Neural crest cell (in vitro differentiated cells): ENCODE measurements at places on chromosomes 13 and 19. TPM values are rescaled to one million over a fixed set of nuclear protein-coding genes. Genes with fewer than 3 reads are reported as not detected.
A peak's percentile ranks its signal among the peaks of the same experiment; 100 is the strongest.

The SPRED3 gene
- total RNA-seq = 11.2 and 12.0 TPM in 2 replicates

The RFPL4A gene
- total RNA-seq = not detected in 2 replicates

DNA sequence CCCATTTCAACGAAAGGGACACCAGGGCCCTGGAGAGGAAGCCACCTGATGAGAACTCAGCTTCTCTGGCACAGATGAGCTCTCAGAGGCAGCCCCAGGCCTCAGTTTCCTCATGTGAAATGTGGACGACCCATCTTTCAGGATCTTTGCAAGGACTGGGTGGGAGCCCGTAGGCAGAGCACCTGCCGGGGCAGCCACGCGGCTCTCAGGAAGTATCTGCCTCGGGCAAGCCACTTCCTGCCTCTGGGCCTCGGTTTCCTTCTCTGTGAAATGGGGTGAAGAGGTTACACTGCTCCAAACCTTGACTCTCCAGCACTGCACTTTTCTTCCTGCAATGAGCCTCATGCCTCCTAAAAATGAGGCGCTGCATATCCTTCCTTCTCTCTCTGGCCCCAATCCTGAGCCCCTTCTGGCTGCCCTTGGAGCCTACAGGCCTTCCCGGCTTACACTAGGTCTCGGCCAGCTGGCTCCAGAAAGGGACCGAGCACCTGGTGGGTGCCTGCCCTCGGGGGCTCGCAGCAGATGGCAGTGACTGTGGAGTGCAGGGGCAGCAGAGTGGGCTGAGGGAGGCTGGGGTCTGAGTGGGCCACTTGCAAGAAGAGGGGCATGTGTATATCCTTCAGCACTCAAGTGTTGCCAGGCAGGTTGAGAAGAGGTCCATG lies 3.5 kb downstream of the SSBP4 start:
- H3K4me1 ChIP-seq = peaks cover 32% of the 10 kb centered on the region
- peaks cover 22% of the 10 kb centered on the region for H3K27me3 ChIP-seq

DNA sequence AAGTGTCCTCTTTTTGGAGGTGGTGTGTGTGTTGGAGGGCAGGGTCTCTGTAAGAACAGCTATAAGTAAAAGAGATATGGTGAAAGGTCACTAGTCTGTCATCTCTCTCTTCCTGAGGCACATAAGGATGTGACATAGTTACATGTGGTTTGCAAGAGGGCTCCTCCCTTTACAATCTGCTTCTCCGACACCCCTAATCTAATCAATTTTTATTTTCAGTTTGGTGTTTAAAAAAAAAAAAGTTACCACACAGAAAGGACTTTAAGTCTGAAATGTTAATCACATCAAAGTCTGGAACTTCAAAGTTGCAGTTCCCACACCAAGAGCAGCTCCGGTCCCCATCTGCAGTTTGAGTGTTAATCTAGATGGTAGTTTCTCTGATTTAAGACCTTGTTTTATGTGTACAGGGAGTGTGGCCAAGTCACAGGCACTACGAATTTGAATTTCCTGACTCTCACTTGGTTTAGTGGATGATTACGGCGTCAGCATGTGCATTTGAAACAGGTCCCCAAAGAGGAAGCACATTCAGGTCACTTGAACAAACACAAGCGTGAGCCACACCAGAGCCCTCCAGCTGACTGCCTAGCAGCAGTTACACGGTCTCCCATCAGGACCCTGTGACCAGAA lies 53.1 kb downstream of the FOXO1 start:
- peaks cover 32% of the 10 kb centered on the region for H3K4me1 ChIP-seq
- no peak for DNase-seq
- H3K36me3 ChIP-seq = no peaks in the 10 kb centered on the region
- H3K27ac ChIP-seq = no peak overlapping the region

GRCh38 chr13:35940734-35941133 lies 190.4 kb downstream of the DCLK1 start:
- H3K4me3 ChIP-seq = no peak overlapping the region
- no peaks in the 10 kb centered on the region for H3K27me3 ChIP-seq
- no peaks in the 10 kb centered on the region for H3K4me1 ChIP-seq
- DNase-seq = no peak

- no peak for DNase-seq
- H3K36me3 ChIP-seq = no peaks in the 10 kb centered on the region
- no peak overlapping the region for H3K4me3 ChIP-seq
These were observed 736.9 kb upstream of the PCDH9 start for GRCh38 chr13:67967031-67967430.

DNA sequence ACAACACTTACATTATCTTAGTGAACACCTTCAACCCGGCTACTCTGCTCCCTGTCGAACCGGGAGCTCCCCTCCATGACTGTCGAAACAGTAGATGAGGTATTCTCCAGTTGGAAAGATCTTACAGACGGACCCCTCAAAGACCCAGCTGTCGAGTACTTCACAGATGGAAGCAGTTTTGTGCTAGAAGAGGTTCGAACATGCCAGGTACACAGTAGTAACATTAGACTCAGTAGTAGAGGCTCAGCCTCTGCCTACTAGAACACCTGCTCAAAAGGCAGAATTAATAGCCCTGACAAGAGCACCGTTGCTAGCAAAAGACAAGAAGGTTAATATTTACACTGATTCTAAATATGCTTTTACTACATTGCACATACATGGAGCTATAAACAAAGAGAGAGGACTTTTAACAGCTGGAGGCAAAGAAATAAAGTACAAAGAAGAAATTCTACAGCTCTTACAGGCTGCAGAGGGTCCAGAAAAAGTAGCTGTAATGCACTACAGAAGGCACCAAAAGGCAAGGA lies 13.6 kb upstream of the SLC15A1 start:
- no peaks in the 10 kb centered on the region for H3K36me3 ChIP-seq
- H3K27ac ChIP-seq = no peak overlapping the region
- H3K27me3 ChIP-seq = no peaks in the 10 kb centered on the region

DNA sequence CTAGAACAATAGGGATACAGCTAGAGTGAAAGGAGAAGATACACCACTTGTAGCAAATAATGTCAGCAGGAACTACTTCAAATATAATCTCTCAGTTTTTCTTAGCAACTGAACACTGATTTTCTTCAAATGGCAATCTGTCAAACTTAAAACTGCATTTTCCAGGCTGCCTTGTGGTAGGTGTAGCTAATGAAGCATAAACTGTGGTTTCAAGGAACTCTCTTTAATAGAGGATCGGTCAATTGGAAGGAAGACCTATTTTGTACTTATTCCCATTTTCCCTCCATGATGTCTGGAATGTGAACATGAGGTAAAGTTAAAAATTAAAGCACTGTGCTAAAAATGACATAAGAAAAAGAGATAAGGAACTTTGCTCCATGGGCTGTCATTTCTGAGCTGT lies 1261.9 kb downstream of the PCDH17 start:
- no peak overlapping the region for H3K27ac ChIP-seq
- H3K4me3 ChIP-seq = no peak overlapping the region
- no peaks in the 10 kb centered on the region for H3K4me1 ChIP-seq
- no peaks in the 10 kb centered on the region for H3K36me3 ChIP-seq

- no peaks in the 10 kb centered on the region for H3K27me3 ChIP-seq
- no peak for DNase-seq
- no peaks in the 10 kb centered on the region for H3K4me1 ChIP-seq
- H3K4me3 ChIP-seq = no peak overlapping the region
These were observed 57.1 kb downstream of the KL start for GRCh38 chr13:33073338-33073737.

DNA sequence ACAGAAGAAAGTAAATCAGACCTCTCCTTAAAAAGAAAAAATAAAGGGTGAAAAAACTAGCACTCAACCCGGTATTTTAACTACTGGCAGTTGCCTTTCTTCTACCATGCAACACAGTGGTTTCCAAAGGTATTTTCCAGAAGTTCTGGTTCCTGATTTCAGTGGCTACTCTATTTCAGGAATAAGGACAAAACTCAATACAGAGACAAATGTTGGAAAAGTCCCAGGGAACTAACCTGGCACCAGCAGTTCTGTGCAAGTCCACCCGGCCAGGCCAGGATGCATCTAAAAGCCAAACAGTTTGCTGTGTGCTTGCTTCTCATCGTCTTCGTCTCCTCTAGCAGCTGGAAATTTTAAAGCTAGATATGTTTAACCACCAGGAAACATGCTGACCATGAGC lies 52.5 kb downstream of the FOXO1 start:
- no peaks in the 10 kb centered on the region for H3K27me3 ChIP-seq
- H3K36me3 ChIP-seq = no peaks in the 10 kb centered on the region
- DNase-seq = no peak

The NCR1 gene
- total RNA-seq = not detected in 2 replicates

DNA sequence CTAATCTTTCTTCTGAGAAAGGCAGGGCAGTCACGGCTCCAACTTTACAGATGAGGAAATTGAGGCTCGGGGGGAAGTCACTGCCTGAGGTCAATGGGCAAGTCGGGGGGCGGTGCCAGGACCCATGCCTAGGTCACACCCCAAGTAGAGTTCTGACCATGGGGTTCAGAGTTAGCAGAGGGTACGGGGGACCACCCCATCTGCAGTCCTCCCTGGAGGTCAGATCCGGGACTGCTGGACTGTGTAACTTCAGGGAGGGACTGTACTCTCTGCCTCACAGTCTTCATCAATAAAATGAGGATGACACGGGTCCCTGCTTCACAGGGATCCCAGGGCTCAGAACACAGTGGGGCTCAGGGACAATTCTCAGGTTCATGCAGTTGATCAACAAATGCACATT lies 7.7 kb downstream of the SLC5A5 start:
- H3K36me3 ChIP-seq = no peaks in the 10 kb centered on the region
- peaks cover 12% of the 10 kb centered on the region for H3K27me3 ChIP-seq
- no peak for DNase-seq

DNA sequence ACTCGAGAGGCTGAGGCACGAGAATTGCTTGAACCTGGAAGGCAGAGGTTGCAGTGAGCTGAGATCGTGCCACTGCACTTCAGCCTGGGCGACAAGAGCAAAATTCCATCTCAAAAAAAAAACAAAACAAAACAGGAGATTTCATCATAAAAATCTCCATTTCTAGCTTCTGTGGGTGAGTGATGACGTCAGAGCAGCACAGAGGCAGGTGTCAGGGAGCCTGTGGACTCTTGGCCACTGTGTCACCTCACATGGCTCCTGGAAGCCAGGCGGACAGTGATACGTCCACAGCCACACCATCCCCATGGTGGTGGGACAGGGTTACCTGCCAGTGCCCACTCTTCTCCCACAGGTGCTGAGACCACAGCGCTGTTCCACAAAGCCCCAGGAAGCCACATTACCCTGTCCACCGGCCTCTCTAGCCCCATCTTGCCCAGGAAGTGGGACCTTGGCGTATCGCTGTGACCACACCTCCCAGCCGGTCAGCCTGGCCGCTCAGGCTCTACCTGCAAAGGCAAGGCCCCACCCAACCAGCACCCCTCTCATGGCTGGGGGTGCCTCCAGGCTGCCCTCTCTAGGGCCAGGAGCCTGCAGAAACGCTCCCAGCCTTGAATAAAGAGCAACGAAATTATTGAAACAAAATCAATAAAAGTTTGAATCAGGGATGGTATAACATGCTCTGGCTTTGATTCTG lies 2.5 kb upstream of the FXYD3 start:
- DNase-seq = no peak
- no peak overlapping the region for H3K4me3 ChIP-seq
- peaks cover 3% of the 10 kb centered on the region for H3K27me3 ChIP-seq
- H3K36me3 ChIP-seq = no peaks in the 10 kb centered on the region

- H3K36me3 ChIP-seq = no peaks in the 10 kb centered on the region
- peaks cover 72% of the 10 kb centered on the region for H3K27me3 ChIP-seq
- peaks cover 8% of the 10 kb centered on the region for H3K4me1 ChIP-seq
- H3K27ac ChIP-seq = no peak overlapping the region
These were observed 1.4 kb upstream of the ICAM4 start for GRCh38 chr19:10285393-10285792.

DNA sequence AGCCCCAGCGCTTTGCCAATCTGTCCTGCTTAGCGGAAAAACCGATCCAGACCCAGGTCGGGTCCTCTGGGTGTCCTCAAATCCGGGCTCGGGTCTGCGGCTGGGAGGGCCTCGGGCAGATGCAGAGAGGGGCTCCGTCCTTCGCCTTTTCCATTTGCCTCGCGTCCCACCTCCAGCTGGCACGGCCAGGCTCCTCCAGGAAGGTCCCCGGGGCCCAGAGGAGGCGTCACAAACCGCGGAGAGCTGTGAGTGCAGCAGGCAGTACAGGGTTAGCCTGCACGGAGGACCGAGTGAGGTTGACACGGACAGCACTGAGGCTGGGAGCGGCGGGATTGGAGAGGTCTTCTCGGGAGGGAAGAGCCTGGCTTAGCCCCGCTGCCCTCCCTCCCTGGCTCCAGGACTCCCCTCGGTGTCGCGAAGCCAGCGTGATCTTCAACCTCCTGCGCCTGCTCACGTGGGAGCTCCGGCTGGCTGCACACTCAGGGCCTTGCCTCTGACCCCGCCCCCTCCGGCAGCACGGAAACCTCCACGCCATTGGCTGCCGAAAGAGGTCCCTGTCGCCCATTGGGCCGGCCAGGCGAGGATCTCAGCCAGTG lies 2.8 kb upstream of the IFNL2 start:
- H3K4me1 ChIP-seq = peaks cover 4% of the 10 kb centered on the region
- no peak for DNase-seq
- H3K4me3 ChIP-seq = no peak overlapping the region
- H3K27me3 ChIP-seq = peaks cover 80% of the 10 kb centered on the region
- no peaks in the 10 kb centered on the region for H3K36me3 ChIP-seq

DNA sequence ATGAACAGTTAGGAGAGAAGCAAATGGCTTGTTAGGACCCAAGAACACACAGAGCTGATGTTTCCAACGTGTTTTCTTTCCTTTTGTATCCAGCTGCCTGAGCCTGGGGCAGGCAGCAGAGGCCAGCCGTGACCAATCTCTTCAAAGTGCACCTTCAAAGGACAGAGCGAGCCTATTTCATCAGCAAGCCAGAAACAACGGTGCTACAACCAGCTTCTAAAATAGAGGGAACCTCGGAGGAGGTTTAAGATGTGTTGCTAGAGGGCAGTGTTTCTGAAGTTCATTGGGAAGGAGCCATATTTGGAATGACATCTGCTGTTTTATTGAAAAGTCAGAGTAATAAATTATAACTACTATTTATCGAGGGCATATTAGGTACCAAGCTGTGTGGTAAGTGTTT lies 56.2 kb upstream of the RFC3 start:
- H3K27ac ChIP-seq = peak overlapping the region; percentile 93
- H3K36me3 ChIP-seq = no peaks in the 10 kb centered on the region
- peak overlapping the region; percentile 62 for H3K4me3 ChIP-seq
- peaks cover 18% of the 10 kb centered on the region for H3K4me1 ChIP-seq

The KLK2 gene
- total RNA-seq = not detected in 2 replicates
